Effector memory CD8-positive, alpha-beta T cell (primary cell): ENCODE measurements at places on chromosomes 1 and 21.

DNA sequence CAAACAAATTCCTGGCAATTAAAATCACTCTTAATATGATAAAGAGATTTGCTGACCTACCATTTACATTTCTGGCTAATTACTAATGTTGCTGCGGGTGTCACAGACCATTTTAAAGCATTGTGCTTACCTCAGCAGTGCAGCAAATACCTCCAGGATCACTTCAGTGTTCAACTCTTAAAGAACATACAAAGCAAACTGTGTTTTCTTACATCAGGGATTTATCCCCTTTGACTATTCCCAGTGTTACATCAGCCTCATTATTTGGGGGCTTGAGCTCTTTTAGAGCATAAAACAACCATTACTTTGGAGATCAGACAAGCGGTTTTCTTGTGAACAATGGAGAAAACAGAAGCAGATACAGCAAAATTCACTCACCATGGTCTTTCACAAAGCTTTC is 185.4 kb downstream of the LYPLAL1 start:
- DNase-seq, result no peak

GRCh38 chr21:21238629-21239400 is 240.6 kb downstream of the NCAM2 start:
- no peak for DNase-seq

- DNase-seq, result no peak
These were observed 54.6 kb downstream of the MATN1 start for GRCh38 chr1:30668546-30669327.

DNA sequence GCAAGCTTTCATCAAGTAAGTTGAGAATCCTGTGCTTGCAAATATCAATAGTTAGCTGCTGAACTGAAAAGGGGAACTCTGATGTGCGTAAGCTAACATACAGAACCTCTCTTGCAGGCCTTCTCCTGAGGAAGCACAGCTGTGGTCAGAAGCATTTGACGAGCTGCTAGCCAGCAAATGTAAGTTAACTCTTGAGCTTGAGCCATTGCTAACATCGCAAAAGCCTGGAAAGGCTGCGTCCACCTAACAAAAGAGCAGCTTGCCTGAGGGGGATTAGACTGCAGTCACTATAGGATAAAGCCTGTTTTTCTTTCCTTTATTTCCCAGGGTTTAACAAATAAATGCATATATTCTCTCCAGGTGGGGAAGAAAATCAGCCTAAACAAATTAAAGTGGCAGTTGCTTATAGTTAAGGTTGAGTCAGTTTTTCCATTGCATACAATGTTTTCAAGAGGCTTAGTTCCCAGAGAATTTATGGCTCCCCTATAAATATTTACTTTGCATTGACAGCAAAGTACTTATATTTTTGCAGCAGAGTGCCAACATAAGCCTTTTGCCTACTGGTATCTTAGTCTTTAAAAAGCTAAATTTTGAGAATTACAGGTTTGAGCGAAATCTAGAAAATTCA is 1.5 kb downstream of the RGS2 start:
- no peak for DNase-seq

DNA sequence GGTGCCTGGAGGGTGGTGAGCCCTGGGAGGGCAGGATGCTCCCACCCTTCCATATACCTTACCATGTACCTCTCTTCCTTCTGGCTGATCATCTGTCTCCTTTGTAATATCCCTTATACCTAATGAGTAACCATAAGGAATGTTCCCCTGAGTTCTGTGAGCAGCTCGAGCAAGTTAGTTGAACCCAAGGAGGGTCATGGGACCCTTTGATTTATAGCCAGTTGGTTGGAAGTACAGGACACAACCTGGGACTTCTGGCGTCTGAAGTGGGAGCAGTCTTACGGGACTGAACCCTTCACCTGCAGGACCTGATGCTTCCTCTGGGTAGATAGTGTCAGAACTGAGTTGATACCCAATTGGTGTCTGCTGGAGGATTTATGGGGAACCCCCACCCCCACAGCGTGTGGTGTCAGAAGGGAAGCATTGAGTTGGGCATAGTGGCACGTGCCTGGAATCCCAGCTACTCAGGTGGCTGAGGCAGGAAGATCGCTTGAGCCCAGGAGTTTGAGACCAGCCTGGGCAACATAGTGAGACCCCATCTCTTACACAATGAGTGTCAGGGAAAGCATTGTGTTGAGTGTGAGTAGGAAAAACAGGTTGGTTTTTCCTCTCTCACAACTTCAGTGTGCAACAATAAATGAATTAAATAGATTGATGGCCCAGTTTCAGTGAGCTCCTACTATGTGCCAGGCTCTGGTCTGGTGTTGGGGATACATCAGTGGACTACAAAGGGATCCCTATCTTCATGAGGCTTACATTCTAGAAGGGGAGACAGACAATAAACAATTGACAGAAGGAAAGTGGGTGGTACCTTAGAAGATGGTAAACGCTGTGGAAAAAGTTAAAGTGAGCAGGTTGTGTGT is 16.0 kb downstream of the DNAJC16 start:
- DNase-seq, result no peak

DNA sequence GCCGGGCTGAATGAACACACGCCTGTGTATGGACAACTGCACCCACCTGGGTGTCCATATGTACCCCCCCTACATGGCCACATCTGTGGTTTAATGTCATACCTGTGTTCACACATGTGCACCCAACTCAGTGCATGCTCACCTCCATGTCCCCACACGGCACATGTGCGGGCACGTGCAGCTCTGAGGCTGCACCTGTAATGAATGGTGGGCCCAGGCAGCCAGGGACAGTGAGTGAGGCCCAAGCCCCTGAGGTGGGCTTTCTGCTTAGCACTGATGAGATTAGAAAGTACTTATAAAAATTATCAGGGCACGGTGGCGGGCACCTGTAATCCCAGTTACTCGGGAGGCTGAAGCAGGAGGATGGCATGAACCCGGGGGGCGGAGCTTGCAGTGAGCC is 42.5 kb upstream of the CSF3R start:
- DNase-seq, result no peak

DNA sequence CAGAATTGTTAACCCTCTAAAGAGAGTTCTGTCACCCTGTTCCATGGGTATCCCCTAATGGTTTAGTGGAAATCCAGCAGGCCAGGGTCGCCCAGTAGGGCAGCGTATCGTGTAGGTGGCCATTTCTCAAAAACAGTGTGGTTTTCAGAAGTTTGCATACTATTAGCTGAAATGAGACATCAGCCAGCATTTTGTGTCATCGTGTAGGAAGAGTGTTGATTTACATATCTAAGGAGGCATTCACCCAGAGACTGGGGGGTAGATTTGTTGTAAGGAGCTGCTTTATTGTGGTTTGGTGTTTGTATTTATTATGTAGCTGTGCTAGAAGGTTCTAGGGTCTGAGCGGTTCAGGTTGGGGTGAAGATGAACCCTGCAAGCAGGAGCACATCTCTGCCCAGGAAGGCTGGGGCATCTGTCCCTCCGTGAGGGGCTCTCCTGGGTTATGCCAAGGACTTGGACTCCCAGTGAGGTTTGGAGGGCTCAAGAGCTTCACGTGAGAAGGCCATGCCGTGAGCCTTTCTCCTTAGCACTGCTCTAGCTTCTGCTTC is 174.4 kb downstream of the PGBD5 start:
- no peak for DNase-seq

DNA sequence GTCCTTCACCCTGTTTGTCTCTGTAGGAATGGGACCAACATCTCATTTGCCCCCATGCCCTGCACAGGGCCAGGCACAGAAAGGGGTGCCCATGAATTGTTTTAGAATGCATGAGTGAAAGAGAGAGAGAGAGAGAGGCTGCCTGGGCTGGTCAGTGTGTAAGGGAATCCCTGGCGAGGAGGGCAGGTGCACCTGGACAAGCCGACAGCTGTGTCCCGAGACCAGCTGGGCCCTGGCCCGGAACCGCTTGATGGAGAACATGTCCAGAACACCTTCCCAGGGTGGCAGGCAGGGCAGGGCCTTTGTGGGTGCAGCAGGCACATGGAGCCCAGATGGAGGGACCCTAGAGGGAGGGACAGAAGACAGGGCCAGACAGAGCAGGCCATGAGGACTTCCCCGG is 22.7 kb downstream of the SPOCD1 start:
- no peak for DNase-seq

DNA sequence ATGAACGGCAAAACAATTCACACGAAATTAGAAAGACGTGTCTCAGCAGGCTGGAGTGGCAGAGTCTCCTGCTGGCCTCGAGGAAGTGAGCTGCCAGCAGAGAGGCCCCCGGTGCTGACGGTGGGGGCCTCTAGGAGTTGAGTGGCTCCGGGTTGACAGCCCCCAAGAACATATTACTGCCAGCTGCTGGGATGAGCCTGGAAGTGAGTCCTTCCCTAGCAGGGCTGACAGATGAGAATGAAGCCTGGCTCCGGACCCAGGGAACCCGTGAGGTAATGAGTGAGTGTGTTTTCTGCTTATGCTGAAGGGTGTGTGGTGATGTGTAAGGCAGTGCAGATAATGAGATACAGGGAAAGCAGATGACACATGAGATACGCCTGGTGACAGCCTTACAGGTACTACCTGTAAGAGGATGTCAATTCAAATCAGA is 23.5 kb upstream of the LRRC47 start:
- DNase-seq, result no peak

GRCh38 chr1:208122612-208123358 is 121.4 kb downstream of the PLXNA2 start:
- DNase-seq, result no peak

- no peak for DNase-seq
These were observed 50.5 kb upstream of the GFI1 start for GRCh38 chr1:92536980-92537884.

DNA sequence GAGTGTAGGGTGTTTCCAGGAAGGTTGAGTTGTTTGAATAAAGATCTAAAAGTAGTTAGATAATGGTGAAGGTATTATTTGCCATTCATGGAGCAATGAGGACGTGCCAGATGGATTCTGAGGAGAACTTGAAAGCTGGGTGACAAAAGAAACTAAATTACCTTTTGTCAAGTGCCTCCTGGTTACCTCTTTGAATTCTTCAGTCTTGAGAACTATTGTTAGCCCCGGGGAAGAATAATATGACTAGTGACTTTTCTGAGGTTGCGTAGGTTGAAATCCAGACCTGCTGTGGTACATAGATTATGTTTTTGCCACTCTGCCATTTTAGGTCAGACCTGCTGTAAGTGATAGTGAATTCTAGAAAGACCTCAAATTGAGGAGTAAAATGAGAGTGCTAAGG is 11.5 kb downstream of the LAMC1 start:
- DNase-seq, result no peak
